ENCODE measurements at places on chromosomes 3 and 15.
A peak's percentile ranks its signal among the peaks of the same experiment; 100 is the strongest.

DNA sequence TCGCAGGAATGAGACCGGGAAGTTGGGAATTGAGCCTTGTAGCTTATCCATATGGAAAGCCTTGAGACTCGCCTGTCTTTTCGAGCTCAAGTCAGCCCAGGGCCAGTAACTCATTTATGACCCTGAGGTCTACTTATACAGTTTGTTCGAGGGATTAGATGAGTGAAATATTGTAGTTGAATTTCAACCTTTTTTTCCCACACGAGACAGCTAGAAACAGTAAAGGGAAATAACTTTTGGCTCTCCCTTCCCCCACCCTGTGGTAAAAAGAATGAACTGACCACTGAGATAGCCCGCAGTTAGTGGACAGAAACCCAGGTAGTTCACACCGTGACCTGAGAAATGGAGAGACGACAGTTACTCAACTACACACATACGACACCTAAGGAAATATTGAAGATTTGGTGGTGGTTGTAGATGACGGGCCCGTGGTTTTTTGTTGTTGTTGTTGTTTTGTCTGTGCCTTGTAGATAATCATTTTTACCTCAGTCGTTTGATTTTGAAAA, 841 bp downstream of the EIF3J start:
- DNase-seq: peak; percentile 3

DNA sequence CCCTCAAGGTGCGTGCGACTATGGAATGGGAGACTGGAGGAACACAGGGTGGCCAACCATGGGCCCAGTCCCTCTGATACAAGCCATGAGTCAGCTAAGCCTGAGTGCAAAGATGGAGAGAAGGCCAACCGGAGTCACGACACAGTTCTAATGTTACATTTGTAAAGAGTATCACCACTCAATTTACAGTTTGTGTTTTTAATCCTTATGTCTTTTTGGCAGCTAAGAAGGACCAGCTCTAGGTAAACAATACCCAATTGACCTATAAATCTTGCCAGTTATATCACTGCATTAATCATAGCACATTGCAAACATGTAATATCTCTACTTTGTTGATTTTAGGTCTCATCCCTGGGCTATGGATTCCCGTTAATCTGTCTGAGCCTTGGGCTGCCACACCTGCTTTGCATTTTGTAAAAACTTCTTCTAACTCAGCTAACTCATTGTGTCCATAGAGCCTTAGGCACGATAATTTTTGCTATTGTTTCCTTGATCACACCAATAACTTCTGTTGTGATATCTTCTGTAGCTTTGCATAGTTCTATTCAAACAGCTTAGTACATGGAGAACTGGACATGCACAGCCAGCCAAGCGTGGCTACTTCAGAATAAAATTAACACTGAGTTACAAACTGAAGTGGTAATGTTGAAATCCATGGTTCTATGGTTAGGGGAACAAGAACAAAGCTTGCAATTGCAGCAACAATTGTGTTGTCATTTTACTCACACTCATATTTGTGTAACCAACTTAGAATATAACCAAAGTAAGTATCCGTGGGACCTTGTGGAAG, 50.3 kb downstream of the LSM3 start:
- DNase-seq: no peak

- no peak for DNase-seq
Measured at GRCh38 chr3:131922356-131922755, 112.5 kb downstream of the CPNE4 start.

DNA sequence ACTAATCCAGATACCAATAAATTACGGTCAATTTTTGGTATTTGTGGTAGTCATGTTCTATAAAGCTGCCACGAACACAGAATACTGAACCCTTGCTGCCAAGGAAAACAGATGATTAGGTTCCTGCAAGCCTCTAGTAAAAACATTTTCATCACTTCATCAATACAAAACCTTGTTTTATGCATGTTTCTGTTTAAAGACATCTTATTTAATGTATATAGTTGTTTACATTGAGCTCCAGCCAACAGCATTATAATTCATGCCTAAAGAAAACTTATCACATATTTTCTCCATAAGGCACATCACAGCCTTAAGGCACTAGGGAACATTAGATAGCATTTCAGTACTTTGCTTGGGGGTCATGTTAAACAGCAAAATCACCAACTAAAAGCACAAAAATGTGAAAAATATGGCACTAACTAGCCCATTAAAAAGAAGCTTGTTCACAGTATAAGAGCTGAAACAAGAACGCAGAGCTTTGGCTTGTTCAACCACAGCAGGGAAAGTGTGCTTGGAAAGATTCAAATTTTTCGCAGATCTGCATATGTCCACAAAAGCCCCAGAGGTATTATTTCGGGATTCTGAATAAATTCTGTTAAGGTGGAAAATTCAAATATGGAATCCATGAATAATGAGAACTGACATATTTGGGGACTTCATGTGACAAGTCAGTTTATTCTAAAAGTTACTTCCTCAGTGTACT, 27.7 kb downstream of the POLQ start:
- DNase-seq: no peak

DNA sequence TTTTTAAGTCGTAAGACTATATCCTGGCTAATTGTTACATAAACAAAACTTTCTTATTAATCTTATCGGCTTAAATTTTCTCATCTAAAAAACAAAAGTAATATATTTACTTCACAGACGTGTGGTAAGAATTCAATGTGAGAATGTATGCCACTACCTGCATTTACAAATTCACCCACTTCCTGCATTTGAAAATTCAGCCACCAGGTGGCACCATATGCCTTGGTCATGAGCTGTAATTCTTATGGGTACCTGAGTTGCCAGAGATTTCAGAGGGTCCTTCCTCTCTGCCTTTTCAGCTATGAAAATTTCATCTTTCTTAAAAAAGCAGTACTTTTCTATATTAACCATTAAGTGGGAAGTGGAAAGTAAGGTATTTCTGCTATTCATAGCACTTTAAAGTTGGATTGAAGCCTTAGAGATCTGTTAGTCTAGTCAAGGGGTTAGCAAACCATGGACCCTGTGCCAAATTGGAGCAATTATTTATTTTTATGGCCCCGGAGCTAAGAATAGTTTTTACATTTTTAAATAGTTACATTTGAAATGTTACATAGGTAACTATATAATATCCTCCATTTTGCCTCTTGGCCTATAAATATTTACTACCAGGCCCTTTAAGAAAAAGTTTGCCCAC, 127.8 kb downstream of the HCN4 start:
- peak; percentile 68 for DNase-seq

GRCh38 chr15:95416576-95416975, 913.9 kb upstream of the NR2F2 start:
- no peak for DNase-seq

DNA sequence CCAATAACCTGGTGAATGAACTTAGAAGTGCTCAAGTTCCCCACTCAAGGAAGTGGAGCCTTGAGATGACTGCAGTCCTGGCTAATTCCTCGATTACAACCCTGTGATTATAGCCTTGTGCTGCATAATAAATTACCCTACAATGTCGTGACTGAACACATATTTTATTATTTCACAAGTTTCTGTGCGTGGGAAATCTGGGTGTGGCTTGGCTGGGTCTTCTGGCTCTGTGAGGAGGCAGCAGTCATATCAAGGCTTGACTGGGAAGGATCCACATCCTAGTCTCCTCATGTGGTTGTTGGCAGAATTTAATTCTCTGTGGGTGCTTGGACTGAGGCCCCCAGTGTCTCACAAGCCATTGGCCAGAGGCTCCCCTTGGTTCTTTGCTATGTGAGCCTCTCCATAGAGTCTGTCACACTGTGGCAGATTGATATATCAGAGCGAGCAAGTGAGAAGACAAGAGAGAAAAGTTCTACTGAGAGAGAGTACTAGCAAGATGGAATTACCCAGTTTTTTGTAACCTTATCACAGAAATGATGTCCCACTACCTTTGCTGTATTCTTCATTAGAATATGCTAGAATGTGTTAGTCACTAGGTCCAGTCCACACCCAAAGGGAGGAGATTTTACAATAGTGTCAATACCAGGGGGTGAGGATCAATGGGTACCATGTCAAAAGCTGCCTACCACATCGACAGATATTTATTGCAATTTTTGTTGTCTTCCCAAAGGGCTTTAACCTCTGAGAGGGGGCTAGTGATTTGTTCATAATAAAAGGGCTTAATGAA, 102.8 kb upstream of the TBC1D5 start:
- no peak for DNase-seq

DNA sequence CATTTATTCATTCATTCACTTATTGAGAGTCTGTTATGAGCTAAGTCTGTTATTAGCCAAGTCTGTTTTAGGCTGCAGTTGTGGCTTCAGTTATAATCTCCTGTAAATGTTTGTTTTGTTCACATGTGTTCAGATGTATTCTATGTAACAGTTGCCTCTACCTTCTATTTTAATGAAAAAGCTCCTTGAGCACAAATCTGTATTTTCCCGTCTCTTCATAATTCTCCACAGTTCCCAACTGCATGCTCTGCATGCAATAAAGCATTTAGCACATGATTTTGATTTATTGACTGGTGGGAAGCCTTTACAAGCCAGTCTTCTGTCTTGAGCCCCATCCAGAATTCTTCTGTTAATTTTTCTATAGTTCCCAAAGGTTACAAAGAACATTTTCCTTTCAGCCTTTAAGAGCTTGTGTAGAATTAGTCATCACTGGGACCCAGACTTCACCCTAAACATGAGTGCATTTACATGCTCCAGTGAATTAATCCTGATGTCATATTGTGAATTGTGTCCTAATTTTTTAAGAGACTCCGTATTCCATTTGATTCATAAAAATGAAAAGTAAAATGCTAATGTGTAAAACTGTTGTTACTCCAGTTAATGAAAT, 122.3 kb upstream of the NR2E3 start:
- no peak for DNase-seq

DNA sequence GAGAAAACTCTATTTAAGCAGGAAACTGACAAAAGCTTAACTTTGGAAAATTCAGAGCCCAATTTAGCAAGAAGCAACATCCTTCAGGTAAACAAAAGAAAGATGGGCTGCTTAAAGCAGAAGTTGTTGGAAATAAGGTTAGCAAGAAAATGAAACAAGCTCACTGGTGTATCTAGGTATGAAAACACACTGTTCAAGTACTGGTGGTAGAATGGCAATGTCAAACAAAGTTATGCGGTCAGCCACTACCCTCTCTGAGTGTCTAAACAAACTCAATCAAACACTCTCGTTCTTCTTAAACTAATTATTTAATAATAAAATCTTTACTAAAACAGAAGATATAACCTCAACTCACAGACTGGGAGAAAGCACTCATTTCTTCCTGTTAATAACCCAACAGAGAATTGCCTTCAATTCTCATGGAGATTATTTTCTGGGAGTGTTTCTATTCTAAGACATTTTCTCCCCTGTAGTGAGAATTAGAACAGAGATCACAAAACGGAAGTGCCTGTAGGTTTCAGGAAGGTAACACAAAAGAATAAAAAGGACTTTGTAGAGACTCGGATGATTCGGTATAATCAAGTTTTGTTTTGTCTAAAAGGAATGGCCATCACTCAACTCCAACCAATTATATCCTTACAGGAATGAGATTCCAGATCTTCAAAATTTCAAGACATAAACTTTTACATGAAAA, 28.9 kb downstream of the PRICKLE2 start:
- DNase-seq: no peak

GRCh38 chr3:134527037-134527436, 41.2 kb downstream of the CEP63 start:
- no peak for DNase-seq

DNA sequence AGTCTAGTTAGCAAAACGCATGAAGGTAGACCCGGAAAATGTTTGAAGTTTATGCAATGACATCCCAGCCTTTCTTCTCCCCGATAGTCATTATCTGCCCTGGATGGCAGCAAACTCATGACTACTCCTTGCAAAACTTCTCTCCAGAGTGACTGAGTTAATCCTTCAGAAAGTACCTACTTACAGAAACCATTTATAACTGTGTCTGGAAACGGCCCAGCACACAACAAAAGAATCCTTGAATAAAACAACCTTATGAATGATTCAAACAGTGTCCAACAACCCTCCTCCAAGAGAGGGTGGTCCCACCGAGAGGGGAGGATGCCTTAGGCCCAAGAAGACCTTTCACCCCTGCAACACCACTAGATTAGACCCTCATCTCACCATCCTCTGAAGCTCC, 14.2 kb downstream of the ST8SIA2 start:
- DNase-seq: no peak

DNA sequence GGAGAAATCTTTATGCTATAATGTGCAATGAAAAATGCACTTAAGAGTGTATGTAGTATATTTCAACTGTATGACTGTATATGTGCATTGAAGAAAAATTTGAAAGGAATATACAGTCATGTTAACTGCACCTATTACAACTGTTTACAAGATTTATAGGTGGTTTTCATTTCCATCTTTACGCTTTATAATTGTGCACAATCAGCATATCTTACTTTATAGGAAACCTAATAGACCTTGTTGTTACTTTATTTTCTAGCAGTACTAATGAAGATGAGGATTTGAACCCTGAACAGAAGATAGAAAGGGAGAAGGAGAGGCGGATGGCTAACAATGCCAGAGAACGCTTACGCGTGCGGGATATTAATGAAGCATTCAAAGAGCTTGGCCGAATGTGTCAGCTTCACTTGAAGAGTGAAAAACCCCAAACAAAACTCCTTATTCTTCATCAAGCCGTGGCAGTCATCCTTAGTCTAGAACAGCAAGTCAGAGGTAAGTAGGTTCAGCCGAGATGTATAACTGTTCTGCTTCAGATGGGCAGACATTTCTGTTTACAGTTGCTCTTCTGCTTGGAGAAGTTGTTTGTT, 103.4 kb upstream of the CGNL1 start:
- DNase-seq: no peak

DNA sequence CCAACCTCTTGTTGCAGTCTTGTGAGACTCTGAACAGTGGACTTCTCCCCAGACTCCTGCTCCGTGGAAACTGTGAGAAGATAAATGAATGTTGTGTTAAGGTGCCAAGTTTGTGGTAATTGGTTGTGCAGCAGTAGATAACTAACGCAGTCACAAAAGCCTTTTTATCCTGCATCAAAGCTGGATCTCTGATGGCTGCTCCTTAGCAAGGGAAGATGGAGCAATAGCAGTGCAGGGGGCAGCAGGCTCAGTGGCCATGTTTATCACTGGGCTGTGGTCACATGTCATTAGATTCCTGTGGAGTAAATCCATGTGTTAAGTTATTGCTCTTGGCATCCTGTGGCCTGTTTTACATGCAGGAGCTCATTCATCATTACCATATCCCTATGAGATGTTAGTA, 13.5 kb downstream of the CMTM7 start:
- DNase-seq: no peak

DNA sequence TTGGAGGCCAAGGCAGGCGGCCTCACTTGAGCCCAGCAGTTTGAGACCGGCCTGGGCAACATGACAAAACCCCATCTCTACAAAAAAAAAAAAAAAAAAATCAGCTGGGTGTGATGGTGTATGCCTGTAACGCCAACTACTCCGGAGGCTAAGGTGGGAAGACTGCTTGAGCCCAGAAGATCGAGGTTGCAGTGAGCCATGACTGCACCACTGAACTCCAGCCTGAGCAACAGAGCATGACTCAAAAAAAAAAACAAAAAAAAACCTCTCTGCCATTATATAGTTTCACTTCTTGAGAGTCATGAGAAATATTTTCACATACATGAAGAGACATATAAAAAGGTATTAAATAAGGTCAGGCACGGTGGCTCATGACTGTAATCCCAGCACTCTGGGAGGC, 45.9 kb upstream of the CP start:
- DNase-seq: no peak

GRCh38 chr3:159806412-159806811, 182.2 kb upstream of the IL12A start:
- no peak for DNase-seq

All from stimulated activated naive CD4-positive, alpha-beta T cell treated with Interleukin-2 at 50 U/mL for 16 hours (primary cell).